H1 (cell line): ENCODE measurements at places on chromosomes 2 and 18.

- no peak for DNase-seq
Observed at GRCh38 chr2:76415821-76416220, 705.1 kb upstream of the GCFC2 start.

DNA sequence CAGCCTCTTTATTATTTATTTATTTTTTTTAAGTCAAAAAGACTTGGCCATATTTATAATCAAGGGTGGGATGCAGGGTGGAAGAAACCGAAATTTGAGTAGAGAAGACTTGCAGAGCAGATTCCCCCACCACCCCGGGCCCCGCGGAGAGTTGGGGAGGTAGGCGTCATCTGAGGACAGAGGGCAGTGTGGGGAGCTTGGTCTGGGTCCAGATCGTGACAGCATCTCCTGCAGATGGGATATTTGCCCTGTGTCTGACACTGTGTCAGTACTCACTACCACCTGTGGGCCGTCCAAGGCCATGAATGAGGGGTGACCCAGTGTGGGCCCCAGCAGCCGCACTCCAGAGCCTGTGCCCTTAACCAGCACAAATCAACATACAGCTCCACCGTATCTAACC lies 10.5 kb upstream of the PRELID3A start:
- no peak for DNase-seq

GRCh38 chr2:23713351-23713750 lies 213.6 kb downstream of the ATAD2B start:
- no peak for DNase-seq

DNA sequence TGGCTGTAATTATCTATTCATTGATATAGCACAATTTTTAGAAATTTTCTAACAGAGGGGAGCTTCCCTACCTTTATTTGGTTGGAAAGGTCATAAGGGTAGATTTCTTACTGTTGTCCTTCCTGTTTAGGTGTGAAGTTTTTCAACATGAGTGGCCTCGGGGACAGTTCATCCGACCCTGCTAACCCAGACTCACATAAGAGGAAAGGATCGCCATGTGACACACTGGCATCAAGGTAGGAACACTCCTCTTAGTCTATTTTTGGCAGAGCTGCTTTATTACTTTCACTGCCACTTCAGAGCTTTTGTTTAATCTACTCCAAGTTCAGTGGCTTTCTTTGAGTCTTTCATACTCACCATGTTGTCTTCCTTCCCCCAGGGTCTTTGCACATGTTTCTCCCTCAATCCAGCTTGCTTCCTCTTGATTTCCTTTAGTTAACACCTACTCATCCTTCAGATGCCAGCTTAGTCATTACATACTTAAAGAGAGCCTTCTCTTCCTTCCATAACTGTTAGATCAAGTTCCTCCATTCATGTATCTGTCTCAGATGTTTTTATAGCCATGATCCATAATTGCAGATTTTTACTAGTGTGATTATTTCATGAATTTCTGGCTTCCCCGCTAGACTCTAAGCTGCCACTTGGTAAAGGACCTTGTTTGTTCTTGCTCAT lies 134.5 kb downstream of the PTRHD1 start:
- no peak for DNase-seq

GRCh38 chr2:218402911-218403411 lies 3.3 kb downstream of the CTDSP1 start:
- no peak for DNase-seq

GRCh38 chr2:120630031-120630701 lies 105.5 kb upstream of the GLI2 start:
- no peak for DNase-seq

- no peak for DNase-seq
Observed at GRCh38 chr18:11064106-11064505, 85.3 kb downstream of the PIEZO2 start.

GRCh38 chr2:26396734-26397298 lies 4.9 kb upstream of the DRC1 start:
- no peak for DNase-seq

DNA sequence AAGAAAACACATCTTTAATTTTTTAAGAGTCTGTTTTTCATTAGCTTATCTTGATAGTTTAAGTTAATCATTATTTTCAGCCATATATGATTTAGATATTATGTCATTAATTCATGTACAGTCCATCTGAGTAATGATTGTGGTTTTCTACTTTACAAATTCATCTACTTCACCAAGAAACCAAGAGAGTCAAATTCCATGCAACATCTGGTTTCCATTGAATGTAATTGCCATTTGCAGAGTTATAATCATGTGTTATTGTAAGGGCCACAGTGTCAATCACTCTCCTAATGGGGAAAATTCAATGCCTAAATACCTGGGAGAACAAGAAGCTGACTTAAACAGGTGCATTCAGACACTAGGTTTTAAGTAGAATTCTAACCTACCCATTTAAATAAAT lies 217.2 kb upstream of the OSR1 start:
- DNase-seq: no peak
